ENCODE measurements at places on chromosomes 7 and 10.
A peak's percentile ranks its signal among the peaks of the same experiment; 100 is the strongest.

DNA sequence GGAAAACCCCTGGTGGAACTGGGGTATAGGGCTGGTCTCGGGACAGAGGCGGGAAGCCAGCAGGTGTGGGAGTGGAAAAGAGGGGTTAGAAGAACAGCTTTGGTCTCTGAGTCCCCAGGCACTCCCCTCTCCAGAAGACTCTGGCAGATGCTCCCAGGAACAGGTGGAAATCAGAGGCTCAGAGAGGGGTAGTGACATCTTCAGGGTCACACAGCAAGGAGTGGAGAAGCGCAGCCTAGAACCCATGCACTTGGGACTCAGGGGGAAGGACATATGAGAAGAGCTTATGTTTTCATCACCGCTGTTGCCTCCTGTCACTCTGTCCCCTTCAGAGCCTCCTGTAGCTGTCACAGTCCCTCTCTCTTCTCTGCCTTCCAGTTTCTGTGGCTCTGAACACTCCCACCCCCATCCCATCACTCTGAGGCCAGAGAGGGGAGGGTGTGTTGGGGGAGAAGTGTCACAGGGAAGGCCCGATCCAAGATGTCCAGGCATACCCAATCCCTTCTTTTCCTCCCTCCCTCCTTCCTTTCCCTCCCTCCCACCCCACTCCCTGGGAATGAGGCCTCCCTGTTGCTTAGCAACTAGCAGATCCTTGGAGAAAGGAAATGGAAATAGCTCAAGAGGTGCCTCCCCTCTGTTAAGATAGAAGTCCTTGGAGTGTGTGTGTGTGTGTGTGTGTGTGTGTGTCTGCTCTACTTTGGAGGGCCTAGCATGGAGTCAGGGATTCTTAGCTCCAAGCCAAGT, 32.0 kb downstream of the SRRM3 start:
- no peak for DNase-seq

- DNase-seq, result no peak
Measured at GRCh38 chr10:131570716-131571307, 259.3 kb upstream of the TCERG1L start.

DNA sequence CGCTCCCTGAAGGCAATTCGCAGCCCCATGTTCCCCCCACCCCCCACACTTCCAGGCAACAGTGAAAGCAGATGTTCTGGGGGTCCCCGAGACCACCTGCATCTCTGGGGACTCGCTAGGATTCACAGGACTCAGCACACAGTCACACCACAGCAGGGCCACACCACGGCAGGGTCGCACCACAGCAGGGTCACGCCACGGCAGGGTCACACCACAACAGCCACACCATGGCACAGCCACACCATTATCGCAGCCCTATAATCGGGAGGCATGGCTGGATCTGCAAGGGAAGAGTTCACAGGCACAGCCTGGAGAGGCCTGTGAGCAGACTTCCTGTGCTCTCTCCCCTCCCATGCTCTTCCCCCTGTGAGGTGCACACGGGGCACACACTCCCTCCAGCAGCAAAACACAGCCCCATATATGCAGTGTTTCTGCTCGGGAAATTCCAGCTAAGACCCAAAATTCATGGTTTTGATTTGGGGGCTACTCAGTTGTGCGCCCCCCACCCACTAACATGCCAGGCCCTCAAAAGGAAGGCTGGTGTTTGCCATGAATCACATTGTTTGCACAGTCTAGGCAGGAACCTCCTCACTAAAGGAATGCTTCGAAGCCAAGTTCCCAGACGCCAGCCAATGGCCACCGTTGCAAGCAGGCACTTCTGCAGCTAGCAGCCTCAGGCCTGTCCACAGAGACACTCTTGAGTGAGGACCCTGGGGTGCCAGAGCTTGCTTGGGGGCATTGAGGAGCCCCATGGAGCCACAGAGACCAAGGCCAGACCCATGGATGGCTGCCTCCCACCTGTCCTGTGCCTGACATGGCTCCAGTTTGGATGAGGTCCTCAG, 7.0 kb upstream of the DPYSL4 start:
- no peak for DNase-seq

DNA sequence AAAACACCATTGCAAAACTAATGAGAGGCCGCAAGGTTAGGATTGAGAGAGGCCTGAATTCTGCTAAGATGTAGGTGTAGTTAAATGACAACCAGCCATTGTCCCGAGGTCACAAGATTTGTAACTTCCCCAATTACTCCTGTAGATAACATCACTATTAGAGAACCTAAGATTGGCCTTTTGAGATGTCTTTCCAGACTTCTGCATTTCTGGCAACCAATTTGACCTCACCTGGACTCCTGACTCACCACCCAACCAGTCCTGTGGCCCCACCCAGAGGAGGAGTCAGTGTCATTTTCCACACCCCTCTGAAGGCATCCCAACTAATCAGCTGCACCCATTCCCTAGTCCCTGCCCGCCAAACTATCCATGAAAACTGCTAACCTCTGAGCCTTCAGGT, 115.7 kb downstream of the PRKAG2 start:
- peak; percentile 66 for DNase-seq

GRCh38 chr10:78405736-78406135, 372.1 kb downstream of the RPS24 start:
- DNase-seq, result no peak

DNA sequence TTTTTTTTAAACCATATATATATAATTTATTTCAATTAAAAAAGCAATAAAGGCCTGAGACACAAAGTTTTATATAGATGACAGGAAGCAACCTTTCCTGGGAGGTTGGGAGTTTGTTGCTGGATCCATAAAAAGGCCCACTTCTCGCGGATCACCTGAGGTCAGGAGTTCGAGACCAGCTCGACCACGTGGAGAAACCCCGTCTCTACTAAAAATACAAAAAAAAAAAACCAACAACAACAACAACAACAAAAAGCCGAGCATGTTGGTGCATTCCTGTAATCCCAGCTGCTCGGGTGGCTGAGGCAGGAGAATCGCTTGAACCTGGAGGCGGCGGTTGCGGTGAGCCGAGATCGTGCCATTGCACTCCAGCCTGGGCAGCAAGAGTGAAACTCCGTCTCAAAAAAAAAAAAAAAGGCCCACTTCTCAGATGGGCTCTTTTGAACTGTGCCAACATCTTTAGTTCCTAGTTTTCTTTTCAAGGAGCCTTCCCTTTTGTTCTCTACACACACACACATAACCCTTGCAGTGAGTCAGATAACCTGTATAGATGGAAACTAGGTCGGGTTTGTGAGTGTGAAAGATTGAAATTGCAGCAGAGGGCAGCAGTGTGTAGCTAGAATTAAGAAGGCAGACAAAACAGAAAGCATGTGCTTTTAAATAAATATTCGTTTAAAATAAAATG, 1.2 kb upstream of the SMNDC1 start:
- peak; percentile 89 for DNase-seq

Measured in inflammatory macrophage treated with lipopolysaccharide for 4 hours (primary cell).